ENCODE measurements at places on chromosomes 12 and 14.

- no peak for DNase-seq
These were observed 7.0 kb downstream of the DGKA start for GRCh38 chr12:55937981-55938380.

DNA sequence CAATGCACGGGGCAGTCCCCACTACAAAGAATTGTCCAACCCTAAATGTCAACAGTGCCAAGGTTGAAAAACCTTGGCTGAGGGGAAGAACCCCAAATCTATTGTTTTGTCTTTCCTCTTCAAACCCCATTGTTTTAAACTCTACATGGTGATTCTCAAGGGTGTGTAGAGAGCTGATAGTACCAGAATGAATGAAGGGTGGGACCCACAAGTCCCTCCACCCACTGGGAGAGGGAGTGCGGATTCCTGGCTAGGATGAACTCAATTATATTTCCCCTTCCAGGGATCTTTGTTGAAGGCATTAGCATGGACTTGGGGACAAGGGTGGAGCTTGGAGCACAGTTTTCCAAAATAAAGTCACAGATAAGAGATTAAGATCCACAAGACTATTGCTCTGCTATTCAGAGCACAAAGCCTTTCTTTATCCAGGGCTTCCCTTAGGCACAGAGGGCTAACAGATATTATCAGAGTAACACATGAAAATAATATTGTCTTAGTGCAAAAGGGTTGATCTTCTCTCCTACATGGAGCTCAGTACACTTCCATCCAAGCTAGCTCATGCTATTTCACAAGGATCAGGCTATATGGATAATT, 755.1 kb upstream of the TBX3 start:
- no peak for DNase-seq

GRCh38 chr12:56991319-56992246, 14.8 kb downstream of the ZBTB39 start:
- no peak for DNase-seq

DNA sequence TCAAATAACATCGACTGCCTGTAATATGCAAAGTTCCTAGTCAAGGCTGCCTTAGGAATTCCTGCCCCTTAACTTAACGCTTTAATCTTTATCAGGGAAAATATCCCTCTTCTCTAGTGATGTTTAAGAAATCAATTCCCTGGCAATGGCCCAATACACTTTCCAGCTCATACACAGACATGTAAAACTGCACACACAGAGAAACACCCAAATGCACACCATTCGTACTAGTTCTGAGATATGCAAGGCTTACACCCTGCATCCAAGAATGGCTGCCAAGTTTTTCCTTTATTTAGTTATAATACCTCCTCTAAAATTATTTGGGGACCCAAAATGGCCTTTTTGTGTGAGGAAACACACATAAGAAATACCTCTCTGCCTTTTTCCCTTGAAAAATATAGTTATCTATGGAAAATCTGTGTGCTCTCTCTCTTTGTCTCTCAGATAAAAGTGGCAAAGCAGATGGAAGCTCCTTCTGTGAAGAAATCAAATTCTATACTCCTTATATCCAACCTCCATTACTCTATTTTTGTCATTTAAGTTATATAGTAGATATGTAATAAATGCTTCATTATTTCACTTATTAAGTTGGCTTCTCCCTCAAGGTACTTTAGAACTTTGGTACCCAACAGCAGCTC, 120.0 kb upstream of the MDM1 start:
- no peak for DNase-seq

DNA sequence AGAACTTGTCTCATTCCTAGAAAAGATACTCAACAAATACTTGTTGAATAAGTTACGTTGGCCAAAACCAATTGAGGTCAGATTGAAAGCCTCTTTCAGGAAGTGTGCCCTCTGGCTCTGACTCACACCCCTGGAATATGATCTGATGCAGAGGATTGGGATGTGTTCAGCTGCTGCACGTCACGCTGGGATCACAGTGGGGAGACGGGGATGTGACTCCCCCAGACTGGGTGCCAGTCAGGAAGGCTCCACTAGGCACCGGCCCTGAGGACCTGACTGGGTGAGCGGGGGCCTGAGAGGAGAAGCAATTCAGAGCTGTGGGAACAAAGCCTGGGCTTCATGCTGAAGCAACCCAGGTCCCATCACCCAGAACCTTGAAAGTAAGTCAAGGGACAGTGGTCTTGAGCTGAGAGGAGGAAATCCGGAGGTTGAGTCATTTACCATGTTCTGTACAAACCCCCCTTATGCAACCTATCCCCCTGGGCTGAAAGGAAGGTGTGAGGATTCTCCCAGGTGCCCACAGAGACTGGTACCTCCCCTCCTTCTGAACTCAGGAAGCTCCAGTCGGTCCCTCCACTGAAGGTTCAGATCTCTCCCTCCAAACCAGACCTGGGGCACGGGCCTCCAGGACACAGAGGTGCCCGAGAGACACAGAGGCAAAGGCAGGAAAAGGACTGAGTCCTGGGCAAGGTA, 3.9 kb downstream of the CEBPE start:
- no peak for DNase-seq

DNA sequence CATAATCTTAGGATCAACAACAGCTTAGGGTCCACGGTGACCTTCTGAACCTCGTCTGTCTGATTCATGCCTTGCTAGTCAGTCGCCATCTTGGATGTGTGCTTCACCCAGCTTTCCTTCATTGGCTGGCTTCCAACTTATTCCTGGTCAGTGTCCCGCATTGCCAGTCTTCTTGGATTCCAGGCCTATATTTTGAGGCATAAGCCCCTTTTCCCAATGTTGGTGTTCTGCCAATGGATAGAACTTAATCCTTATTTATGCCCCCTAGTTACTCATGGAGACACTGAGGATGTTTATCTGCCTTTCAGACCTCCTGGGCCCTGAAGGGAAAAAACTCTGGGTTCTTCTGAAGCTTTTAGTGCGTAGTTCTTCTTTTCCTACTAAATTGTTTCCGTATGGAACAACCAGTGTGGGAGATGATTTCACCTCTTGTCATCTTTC, 5.8 kb downstream of the JDP2 start:
- DNase-seq = no peak

- no peak for DNase-seq
These were observed 18.5 kb upstream of the KLRD1 start for GRCh38 chr12:10289005-10289754.

GRCh38 chr12:75978677-75979076, 52.9 kb downstream of the PHLDA1 start:
- no peak for DNase-seq

DNA sequence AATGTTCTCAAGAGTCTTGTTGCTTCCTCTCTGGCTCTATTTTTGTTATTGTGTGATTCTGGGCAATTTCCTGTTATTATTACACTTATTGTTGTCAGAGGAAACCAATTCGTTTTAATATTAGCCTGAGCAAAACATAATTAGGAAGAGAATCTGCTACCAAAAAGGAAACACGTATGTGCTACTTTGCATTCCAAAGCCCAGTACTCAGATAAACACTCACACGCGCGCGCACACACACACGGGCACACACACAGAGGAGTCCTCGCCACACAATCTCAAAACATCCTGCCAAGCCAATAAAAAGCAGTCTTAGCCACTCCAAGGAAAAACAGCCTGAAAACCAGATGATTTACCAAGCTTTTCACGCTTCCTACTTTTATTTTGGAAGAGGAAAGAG, 400.7 kb downstream of the NUAK1 start:
- DNase-seq = no peak

- DNase-seq = no peak
These were observed 290.8 kb downstream of the ERC1 start for GRCh38 chr12:1281683-1282366.

DNA sequence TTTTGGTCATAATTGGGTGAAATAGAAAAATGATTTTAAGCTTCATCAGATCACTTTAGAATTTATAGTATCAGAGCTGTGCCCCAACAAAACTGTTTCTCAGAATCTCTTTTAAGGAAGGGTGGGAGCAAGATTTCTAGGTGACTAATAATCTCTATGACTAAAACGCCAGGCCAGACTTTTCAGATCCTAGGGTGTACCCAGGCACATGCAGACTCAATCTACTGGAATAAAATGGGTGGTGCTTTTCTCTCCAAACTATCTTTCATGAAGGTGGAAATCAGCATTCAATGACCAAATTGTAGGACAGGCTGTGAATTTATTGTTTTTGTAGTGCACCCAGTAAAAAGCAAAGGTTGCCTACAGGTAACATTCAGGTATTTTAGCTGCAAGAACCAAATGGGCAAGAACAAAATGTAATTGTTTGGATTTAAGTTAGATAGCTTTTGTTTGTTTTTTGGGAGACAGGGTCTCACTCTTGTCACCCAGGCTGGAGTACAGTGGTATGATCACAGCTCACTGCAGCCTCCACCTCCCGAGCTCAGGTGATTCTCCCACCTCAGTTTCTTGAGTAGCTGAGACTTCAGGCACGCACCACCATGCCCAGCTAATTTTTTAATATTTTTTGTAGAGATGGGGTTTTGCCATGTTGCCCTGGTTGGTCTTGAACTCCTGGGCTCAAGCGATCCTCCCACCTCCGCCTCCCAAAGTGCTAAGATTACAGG, 49.5 kb downstream of the PPP2R5C start:
- no peak for DNase-seq

Measured in stimulated activated CD4-positive, alpha-beta T cell treated with anti-CD3 and anti-CD28 coated beads, Interleukin-12 subunit alpha, Interleukin-12 subunit beta, amount 100 ng/mL, for 24 hours (primary cell).